NCI-H69 (cell line): ENCODE measurements at places on chromosomes 4 and X.

- DNase-seq, result no peak
Measured at GRCh38 chr4:28665306-28665705, 1804.7 kb downstream of the STIM2 start.

DNA sequence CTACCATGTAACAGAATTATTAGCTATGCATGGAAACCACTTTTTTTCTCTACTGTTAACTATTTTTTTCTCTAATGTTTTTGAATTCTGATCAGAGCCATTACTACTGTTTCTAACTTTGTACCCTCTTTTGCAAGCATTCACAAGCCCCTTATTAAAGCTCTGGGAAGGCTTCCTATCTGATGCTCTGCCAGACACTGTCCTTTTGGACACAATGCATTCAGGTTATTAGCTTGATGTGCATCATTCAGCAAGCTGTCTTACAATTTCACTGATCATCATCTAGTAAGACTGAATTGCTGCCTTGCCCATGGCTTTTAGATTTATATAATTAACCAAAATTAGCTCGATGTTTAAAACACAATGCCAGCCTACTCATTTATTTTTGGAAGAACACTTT lies 155.1 kb downstream of the NR3C2 start:
- peak; percentile 18 for DNase-seq

- DNase-seq, result peak; percentile 2
Measured at GRCh38 chrX:153379971-153380581, 21.1 kb downstream of the PNMA6E start.

GRCh38 chrX:69113723-69114122 lies 51.5 kb downstream of the PJA1 start:
- DNase-seq, result no peak

- DNase-seq, result peak; percentile 47
Measured at GRCh38 chr4:18366892-18367291, 345.3 kb upstream of the LCORL start.

DNA sequence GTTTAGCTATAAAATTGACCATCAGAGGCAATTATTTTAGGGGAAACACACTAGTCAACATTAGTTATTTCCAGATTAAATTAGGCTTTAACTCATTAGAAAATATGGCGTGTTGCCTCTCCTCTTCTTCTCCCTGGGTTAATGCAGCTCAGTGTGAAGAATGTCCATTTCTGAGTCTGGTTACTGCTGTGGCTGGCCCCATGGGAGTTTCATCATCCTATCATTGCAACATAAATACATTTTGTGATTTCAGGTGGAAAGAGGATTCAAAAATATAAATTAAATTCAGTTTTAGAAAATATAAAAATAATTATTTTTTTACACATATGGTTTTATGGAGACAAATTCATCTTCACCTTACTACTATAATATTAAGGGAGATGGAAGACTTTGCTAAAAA lies 288.5 kb upstream of the ARSJ start:
- DNase-seq, result peak; percentile 11

DNA sequence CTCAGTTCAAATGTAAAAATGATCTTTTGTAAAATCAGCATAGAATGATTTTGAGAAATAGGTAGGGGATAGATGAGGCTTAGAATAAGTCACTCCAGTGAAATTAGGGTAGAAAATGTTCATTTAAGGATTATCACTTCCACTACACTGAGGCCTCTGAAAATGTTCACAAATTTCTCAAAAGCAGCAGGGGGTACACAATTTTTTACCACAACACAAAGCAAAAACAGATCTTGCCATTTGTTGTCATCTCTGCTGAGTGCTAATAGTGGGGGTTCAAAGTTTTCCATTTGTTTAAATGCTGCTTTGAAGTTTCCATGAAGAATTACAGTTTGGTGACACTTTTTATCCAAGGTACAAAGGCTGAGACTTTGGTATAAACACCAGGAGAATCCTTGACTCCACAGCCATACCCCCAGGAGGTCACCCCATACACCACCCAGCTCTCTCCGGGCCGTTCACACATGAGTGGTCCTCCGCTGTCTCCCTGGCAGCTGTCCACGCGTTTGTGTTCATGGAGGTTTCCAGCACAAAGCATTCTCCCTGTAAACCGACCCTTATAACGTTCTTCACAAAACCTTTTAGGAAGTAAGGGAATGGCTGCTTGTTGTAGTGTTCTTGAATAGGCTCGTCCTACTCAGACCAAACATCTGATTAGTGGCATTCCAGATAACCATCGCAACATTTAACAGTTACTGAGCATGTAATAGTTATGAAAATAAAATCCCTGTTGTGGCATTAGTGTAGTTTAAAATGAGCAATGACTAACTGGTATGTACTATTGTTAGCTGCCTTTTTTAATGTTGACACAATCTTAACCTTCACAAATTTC lies 71.0 kb downstream of the PRSS12 start:
- DNase-seq, result peak; percentile 36

DNA sequence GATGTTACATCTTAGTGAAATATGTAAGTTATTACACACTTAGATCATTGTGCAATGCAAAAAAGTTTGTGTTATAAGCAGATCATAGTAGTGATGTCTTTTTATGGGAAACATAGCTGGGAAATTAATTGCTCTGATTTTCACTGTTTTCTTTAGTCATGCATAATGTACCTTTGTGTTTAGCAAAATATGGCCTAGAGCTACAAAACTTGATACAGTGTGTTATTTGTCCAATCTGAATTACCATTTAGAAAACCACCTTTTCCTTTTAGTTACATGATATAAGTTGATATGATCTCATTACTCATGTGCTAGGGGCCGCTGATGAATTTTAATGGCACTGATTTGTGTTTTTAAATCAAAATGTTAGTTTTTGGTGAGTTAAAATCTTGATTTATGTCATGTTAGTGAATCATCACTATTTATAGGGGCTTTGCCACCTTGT lies 2.0 kb downstream of the BMPR1B start:
- DNase-seq, result peak; percentile 63
